AG04450 (cell line): ENCODE measurements at places on chromosomes 2 and 18.

DNA sequence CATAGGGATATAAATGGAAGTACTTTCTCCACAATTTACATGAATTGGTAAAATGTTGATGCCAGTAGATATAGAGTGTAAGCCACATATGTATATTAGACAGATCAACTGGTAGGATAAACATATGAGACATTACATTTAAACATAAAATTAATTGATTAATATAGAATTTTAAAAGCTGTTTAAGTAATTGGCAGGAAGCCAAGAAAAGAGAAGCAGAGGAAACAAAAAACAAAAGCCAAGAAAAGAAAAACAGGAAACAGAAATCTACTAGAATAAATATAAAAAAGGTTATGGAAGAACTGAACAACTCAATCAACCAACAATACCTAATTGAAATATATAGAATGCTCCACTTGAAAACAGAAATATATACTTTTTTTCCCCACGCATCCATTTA is 920.1 kb upstream of the TMEFF2 start:
- no peak for DNase-seq

- DNase-seq, result no peak
These were observed 120.2 kb upstream of the TMEFF2 start for GRCh38 chr2:192314800-192315481.

DNA sequence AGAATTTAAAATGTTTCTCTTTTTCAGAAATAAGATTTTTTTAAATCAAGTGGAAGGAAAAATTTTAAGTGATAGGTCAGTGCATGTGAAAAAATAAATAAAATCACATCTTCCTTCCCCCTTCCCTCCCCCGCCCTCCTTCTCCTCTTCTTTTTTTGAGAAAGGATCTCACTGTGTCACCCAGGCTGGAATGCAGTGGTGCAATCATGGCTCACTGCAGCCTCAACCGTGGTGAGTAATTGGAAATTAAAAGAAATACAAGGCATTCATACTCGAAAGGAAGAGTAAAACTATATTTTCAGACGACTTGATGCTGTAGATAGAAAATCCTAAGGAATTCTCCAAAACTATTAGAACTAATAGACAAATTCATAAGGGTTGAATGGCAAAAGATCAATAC is 16.9 kb upstream of the CRACDL start:
- DNase-seq, result no peak

DNA sequence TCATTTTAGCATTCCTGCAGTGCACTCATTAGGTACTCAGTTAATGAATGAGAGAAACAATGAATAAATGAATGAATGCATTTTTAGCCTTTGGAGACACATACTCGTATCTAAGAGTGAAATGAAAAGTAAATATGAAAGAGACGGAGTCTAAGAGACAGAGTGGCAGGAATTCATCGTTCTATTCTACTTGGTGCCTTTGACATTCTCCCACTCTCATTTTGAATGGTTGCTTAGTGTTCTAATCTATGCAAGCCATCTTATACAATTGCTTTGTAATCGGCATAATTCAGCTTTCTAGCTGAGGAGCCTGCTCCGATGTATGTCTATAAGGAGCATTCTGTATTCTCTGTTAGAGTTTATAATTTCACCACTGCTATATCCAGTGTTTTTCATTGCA is 554.9 kb downstream of the PLCL1 start:
- DNase-seq, result no peak

DNA sequence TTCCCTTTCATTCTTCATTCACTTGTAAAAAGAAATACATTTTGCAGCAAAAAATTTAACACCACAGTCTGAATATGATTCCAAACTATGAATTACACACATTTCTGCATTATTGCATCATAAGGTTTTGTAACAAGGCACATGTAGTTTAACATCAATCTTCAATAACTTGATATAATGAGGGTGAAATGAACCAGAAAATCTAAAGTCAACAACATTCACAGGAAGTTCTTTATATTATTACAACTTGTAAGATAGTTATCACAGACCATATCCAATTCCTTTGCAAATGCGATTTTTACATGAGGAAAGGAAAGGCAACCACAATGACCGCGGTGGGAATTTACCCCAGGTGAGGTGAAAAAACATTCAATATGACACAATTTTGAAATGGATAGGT is 213.3 kb downstream of the NAPG start:
- no peak for DNase-seq

- no peak for DNase-seq
These were observed 14.0 kb downstream of the ANXA4 start for GRCh38 chr2:69755862-69756467.

GRCh38 chr18:48754993-48755473 is 195.7 kb downstream of the SMAD7 start:
- no peak for DNase-seq

DNA sequence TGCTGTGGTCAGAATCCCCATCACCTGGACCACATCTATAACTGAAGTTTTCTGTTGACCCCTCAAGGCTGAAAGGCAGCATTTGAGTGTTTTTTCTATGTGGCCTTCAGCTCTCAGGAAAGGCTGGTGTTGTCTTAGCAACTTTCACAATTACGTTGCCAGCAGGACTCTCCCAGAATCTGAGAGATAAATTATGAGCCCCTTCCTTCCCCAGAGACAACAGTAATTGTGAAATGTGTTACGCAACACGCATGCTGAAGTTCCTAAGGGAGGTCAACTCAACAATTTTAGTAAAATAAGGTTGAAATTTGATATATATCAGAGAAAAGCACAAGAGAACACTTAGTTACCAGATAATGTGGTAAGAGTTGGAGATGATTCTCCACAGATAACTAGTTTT is 216.5 kb upstream of the SLC8A1 start:
- no peak for DNase-seq

DNA sequence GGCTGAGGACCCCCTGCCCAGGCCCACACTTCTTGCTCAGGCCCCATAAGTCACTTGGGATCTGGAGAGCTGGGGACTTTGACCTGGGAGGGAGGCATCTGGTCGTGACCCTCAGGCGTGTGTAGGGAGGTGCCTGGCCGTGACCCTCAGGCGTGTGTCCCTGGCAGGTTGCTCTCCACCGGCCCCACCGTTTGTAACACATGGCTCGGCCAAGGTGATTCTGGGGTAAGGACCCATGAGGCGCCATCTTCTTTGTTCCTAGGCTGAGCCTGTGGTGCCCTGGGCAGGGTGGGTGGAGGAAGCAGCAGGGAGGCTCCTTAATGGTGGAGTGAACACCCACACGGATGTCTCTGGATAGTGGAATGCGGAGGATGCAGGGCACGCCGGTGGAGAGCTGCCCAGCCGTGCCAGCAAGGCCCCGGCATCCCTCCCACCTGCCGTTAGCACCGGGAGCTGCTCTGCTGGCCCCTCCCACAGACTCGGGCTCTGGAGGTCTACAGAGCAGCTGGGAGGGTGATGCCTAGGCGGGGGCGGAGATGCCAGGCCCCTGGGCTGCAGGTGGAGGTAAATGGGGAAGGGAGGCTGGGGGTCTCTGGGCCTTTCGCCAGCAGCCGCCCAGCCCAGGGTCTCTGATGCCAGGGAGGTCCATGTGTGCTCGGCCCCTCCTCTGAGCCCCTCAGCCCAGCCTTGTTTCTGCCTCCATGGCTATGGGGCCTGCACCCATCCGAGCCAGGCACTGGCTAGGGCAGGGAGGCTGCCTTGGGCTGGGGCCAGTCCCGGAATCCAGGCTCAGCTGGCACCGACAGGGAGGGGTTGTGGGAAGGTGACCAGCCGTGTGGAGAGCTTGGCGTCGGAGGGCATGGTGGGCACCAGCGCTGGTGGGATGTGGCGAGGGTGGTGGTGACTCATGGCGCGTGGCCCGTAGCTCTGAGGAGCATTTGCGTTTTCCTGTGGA is 1.1 kb upstream of the GAL3ST2 start:
- DNase-seq, result no peak

- no peak for DNase-seq
These were observed 22.7 kb downstream of the AAK1 start for GRCh38 chr2:69620870-69621269.

- no peak for DNase-seq
These were observed 14.0 kb upstream of the BCL2L11 start for GRCh38 chr2:111106706-111107105.

GRCh38 chr2:10864251-10864650 is 47.5 kb upstream of the KCNF1 start:
- no peak for DNase-seq

- DNase-seq, result no peak
These were observed 6.5 kb upstream of the CAPN10 start for GRCh38 chr2:240579771-240580614.

GRCh38 chr2:215277944-215278343 is 33.9 kb upstream of the ATIC start:
- no peak for DNase-seq

- no peak for DNase-seq
These were observed 80.9 kb downstream of the BCL2 start for GRCh38 chr18:63238693-63239075.

GRCh38 chr2:105237045-105237765 is 4.3 kb upstream of the GPR45 start:
- DNase-seq, result no peak

DNA sequence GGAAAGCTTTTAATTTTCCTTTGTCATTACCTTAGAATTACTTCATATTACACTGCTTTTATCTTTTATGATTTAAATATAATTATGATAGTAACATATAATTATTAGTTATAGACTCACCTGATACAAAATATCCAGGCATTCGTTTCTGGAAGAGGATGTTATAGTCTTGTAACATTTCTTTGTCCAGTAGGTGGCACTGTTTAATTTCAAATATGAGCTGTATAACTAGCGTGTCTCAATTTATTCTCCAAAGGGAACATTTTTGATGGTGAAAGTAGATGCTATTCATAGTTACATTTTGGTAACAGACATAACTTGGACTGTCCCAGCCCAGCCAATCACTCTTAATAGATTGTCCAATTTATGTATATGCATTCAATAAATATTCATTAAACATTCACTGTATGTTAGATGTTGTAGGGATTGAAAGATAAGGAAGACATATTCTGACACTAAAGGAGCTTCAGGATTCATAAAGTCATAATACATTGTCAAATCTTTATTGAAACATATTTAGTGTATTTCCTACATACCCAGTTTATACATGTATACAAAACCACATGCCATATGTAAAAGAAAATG is 19.2 kb downstream of the DAW1 start:
- peak; percentile 10 for DNase-seq

DNA sequence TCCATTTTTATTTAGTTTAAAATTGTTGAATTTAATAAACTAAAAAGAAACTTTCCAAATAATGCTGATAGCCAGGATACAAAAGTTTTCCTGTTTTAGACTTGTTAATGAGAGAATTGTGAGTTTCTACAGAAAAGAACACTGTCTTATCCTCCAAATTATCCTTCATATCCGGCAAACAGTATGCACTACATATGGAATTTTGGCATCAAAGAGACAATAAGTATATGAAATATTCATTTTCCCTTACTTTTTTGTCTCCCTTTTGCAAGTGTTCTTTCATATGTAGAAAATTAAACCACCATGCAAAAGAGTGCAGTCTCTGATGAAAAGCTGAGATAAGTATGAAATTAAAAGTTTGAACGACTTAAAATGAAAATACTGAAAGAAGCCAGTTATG is 159.4 kb downstream of the UBE2E3 start:
- no peak for DNase-seq

DNA sequence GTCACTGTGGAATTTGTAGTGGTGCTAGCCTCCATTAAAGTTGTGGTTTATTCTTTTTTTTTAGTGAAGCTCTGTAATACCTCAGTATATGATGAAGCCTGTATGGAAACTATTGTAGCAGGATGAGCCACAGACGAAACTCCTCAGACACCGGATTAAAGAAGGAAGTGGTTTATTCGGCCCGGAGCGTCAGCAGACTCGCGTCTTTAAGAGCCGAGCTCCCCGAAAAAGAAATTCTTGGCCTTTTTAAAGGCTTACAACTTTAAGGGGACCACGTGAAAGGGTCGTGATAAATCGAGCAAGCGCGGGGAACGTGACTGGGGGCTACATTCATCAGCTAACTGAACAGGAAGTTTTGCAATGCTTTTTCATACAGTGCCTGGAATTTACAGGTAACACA is 8.1 kb upstream of the CCL20 start:
- no peak for DNase-seq

DNA sequence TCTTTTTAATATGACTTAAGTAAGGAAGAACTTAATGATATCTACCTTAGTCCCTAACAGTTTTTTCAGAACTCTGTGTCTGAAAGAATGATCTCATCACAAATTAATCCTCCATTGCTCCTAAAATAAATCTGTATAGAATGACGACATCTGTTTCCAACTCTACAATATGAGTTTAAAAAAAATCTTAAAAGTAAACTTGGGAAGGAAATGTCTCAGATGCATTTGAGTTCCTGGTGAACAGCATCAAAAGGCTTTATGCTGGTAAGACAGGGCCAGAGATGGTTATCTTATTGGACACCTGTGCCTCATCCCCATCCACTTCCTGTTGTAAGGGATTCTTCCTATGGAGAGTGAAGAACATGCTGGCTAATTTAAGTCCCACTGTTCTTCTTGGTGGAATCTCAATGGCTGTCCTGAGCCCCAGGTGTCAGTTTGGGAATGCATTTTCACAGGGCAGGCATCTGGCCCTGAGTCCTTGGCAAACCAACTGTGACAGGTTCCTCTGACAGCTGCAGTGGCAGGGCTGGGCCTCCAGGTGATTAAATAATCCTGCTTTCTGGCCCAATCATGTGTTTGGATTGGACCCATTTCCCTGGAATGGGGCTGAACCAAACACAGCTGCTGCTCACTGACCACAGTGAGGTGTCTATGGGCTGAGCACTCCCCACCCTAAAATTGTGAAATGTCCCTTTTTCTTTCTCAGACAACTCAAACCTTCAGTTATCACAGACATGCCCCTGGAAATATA is 12.9 kb upstream of the NCKAP5 start:
- DNase-seq, result peak; percentile 36

DNA sequence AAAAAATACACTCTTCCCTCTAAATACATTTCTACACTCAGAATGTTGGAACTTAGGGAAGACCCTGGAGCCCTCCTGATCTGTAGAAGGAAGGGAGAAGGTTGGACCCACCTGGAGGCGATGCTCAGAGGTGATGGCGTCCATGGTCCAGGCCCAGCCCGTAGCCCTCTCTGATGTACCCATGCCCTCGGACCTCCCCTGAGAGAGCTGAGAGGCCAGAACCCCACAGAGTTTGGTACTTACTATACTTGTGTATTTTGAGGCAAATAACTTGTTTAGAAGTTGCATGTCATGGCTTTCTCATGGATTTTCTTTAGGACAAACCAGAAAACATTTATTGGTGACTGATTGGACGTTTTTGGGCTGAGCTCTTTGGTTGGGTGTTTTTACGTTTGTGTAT is 10.5 kb downstream of the CTDP1 start:
- no peak for DNase-seq

- no peak for DNase-seq
These were observed 32.0 kb downstream of the MGAT4A start for GRCh38 chr2:98698896-98699295.

- no peak for DNase-seq
These were observed 55.4 kb downstream of the CNTNAP5 start for GRCh38 chr2:124080281-124081153.
